Activated CD4-positive, alpha-beta T cell treated with anti-CD3 and anti-CD28 coated beads, Interleukin-2, Interleukin-6, amounts not matched to agents 100 ng/mL and 50 ng/mL, durations not matched to agents 16 hours and 8 hours (primary cell): ENCODE measurements at places on chromosomes 2 and 18.

GRCh38 chr2:171128461-171128860 lies 32.2 kb downstream of the TLK1 start:
- no peak for DNase-seq

DNA sequence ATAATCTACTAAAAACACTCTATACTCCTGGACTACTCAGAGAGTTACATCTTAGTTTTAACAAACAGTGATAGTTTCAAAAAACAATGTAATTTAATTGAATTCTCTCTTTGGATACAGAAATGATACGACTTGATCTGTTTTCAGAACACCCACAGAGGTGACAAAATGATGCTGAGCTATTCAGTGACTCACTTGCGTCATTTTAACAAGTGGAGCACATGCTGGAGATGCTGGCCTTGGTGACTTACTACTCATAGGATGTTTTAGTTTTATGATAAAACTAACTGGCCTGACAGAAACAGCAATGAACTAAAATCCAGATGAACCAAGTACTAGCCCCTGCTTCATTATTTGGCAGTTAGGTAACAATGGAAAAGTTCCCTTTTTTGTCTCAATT lies 101.3 kb upstream of the ITGB6 start:
- peak; percentile 83 for DNase-seq

GRCh38 chr2:67871686-67872412 lies 191.0 kb downstream of the C1D start:
- DNase-seq: no peak

DNA sequence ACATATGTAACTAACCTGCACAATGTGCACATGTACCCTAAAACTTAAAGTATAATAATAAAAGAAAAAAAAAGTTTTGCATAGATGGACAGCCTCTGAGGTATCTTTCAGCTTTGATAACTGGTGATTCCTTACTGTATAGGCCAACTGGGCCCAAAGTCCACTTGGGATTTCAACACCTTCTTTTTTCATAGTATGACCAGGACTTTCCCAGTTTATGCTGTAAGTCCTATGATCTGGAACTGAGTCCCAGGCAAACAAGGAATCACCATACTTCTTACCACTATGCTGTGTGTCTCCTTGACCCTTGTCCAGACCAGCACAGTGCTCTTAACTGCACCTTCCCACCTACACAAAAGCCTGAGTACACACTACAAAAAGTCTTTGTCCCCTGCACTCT lies 205.1 kb upstream of the RBBP8 start:
- DNase-seq: no peak

- DNase-seq: no peak
These were observed 170.5 kb downstream of the SH3RF3 start for GRCh38 chr2:109299536-109299935.

- DNase-seq: peak; percentile 54
These were observed 26.2 kb downstream of the UNC50 start for GRCh38 chr2:98634406-98635092.

DNA sequence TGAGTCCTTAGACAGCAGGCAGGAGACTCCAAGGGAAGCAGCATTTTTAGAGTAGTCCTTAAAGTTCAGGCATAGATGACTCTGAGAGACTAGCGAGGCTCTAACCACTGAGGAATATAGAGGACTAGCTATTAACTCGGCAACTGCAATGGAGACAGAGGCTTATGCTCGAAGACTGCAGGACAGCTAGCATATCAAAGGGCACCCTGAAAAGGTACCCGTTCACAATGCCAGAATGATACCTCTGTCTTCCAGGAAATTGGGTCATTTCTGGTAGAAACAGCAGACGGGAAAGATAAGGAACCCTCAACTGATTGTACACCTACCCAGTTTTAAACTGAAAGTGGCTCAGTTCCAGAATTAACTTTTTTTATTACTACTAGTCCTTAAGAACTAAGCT lies 1204.0 kb upstream of the ZEB2 start:
- no peak for DNase-seq

DNA sequence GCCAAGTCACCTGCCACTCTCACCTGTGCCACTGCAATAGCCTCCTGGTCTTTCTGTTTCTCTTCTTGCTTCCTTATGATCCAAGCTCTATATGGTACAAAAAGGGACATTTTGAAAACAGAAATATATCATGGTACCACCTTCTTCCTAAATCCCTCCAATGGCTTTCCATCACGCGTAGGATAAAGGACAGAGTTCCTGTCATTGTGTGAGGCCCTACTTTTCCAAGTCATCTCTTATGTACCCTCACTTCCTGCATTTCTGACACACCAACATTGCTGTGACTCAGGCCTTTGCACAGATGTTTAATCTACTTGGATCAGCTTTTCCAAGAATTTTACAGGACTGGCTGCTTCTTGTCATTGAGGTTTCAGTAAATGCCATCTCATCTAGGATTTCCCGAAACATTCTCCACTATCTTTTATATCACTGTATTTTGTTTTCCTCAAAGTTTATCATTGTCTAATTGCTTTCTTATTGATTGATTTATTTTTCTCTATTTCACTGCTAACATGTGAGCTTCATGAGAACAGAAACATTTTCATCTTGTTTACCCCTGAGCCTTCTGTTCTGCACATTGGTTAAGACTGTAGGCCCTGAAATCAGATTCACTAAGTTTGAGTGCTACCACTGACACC lies 426.1 kb upstream of the FANCL start:
- DNase-seq: no peak

DNA sequence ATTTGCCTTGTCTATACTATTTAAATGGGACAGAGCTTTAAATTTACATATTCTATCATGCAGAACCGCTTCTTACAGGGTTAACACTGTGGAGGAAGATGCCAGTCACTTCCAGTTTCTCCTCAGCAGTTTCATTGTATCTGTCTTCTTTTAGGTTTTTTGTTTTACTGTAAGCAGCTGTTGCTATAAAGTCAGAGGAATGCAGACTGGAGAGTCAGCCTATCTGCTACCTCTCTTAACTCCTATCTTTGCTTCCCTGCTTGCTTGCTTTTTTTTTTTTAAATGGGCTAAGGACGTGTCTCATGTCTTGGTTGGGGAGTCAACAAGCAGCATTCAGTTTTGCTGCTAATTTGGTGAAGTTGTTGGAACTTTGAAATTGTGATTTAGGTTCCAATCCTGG lies 8.9 kb downstream of the EPC2 start:
- no peak for DNase-seq

DNA sequence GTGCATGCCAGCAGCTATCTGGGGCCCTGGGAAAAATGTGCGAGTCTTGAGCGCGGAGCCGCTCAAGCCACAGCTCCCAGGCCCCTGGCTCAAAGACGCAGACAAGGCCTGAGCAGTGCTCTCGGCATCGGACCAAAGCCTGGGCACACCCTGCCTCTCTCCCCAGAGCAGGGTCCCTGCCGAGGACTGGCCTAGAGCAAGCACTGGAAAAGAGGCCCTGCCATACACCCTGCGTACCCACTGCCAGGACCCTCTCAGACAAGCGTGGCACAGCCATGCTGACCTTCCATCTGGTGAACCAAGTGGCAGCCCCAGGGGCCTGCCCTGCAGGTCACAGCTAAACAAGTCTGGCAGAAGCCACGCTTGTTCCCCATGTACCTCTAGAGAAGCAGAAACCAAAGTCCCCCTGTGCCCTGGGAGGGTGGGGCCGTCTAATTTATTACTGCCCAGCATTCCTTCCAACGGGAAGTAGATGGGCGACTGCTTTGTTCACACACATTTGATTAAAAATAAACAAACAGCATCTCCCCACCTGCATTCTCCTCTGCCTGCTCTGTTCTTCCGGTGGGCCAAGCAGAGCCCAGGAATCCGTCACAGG lies 14.0 kb downstream of the STK25 start:
- no peak for DNase-seq

DNA sequence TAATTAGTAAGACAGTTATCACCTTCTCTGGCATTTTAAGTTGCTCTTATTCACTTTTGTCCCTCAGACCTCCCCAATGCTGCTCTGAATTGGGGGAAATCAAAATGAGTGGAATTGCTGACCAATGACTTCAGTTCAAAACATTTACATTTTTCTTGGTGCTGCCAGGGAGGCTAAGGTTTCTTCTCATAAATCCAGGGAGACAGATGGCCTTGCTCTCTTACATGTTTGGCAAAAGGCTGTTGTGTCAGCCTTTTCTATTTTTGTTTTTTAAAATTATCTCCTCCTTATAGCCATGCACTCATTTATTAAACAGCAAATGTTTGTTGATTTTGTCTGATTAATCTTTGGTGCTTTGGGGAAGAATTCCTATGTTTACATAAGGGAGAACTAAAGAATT lies 82.0 kb downstream of the GALNT13 start:
- no peak for DNase-seq

- DNase-seq: no peak
These were observed 277.9 kb downstream of the MBD2 start for GRCh38 chr18:53946594-53946993.

DNA sequence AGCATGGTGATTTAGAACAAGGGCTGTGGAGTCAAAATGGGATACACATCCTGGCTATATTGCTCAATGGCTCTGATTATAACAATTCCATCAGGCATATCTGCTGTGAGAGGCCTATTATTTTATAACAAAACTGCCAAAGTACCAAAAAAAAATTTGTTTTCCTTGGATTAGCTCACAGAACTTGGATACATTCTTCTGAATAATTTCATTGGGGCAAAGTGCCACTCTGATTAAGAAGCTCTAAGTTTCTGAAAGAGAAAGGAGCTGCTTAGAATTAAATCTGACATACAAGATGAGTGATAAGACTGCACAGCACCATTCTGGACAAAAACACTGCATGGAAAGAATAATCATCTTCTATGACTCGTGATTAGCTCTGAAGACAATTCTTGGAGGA lies 85.7 kb downstream of the SMC6 start:
- no peak for DNase-seq

GRCh38 chr2:97774425-97774824 lies 61.0 kb downstream of the ZAP70 start:
- DNase-seq: no peak

GRCh38 chr18:44033144-44033701 lies 647.5 kb upstream of the SETBP1 start:
- no peak for DNase-seq

DNA sequence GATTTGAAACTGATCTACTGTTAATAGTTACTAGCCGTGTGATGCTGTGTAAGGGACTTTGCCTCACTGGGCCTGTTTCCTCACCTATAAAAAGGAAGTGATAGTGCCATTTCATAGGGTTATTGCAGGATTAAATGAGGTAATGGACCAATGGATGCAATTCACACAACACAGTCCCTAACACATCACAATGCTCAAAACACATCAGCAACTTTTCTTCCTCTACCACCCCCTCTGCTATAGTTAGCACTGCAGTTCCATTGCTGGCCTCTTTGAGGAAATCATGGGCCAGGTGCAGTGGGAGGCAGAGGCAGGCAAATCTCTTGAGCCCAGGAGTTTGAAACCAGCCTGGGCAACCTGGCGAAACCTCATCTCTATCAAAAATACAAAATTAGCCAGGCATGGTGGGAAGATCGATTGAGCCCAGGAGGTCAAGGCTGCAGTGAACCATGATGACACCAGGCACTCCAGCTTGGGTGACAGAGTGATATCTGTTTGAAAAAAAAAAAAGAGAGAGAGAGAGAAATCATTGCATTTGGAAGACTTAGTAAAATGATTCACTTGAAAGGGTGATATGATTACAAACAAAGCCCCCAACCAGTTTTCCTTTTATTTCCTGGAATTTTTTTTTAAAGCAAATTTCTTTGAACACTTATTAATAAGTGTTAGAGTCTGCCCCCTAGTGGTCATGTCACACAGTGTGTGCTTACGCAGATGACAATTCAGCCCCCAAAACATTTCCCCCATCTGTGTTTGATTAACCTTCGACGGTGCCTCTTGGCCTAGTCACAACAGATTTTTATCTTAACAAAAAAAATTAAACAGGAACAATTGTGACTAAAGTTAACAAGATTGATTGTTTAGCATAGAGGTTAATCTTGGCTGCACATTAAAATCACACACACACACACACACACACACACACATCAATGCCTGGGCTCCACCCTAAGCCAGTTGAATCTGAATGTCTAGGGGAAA lies 88.6 kb upstream of the BCL11A start:
- peak; percentile 36 for DNase-seq

DNA sequence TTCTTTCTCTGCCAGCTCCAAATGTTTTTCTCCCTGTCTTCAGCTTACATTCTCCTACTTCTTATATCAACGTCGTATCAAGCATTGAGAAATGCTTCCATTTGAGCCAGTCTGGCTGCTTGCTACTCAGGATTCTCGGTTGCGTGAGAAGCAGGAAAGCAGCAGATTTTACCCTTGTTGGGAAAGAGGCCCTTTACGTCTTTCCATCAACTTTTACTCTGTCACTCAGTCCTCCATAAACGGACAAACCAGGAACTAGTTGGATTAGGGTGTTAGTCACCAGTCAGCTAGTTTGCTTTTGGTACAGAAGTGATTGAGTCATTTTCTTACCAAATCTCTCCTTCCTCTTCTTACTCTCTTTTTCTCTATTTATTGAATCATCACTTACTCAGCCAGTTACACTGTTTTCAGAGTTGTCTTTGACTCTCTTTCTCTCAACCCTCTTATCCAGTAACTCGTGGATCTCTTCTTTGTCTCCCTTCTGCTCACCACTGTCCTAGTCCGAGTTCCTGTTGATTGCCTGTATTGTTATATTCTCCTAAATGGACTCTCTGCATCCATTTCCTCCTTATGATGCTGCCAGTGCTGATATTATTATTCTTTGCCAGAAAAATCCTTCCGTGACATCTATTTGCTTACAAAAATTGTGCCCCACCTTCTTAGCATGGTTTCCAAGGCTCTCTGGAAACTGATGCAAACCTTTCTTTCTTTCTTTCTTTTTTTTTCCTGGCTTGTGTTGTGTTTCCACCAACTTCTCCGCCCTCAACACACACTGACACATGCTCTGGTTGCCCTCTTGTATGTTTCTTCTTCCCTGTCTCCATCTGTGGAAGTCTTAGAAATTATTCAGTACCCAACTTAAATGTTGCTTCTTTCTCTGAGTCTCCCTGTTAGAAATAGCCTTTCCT lies 61.5 kb downstream of the VRK2 start:
- peak; percentile 38 for DNase-seq

DNA sequence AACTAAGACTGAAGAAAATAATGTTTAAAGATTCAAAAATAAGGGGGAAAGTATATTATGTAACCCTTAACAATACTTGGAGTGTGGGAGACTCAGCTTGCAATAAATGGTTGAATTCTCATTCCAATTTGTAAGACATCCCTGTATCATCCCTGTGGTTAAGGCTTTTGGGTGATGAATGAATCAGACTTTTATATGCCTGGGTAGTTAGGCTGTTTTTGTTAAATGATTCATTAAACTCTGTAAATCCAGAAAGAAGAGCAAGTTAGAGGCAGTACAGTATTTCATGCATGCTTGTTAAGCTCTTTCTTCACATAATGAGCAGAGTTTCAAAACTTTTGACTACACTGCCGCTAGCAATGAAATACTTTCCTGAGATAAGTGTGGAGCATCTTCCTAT lies 948.8 kb downstream of the SOCS6 start:
- DNase-seq: no peak

DNA sequence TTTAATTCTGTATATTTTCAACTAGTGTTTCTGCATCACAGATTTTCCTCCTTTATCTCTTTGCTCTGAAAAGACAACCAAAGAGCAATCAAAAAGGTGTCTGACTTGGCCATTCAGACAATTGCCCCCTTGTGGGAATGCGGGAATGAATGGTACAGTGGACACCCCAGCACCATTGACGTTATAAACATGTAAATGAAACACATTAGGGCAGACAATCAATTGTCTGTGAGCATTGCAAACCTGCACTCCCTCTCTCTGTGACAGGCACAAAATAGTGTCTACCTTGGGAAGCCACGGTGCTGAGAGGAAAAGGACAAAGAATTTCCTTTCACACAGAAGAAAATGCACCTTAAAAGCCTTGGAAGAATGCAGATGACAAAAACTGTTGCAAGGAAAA lies 8.0 kb downstream of the ZEB2 start:
- no peak for DNase-seq
